Tibial nerve (tissue), 4 donors: ENCODE measurements at places on chromosomes 4 and X. TPM values are rescaled to one million over a fixed set of nuclear protein-coding genes. Genes with fewer than 3 reads are reported as not detected.

DNA sequence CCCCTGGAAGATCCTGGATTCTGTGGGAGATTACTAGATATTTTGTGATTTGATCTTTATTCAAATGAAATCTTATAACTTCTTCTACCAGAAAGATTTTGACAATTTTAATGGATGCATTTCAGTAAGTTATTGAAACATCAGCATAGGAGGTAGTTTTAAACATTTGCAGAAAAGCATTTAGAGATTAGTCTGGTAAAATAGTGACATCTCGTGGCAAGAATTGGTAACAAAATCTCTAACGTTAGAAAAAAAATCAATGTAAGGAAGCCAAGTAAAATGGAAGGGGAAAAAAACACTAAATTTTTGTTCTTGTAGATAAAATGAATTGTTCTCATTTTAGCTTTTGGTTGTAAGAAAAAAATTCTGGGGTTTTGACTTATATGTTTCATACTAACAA lies 73.3 kb downstream of the TASL start:
- H3K4me3 ChIP-seq: no peak overlapping the region
- H3K27ac ChIP-seq: no peak overlapping the region
- H3K4me1 ChIP-seq: no peaks in the 10 kb centered on the region
- H3K36me3 ChIP-seq: no peaks in the 10 kb centered on the region
- H3K27me3 ChIP-seq: peaks cover 10% of the 10 kb centered on the region
- DNase-seq: no peak

DNA sequence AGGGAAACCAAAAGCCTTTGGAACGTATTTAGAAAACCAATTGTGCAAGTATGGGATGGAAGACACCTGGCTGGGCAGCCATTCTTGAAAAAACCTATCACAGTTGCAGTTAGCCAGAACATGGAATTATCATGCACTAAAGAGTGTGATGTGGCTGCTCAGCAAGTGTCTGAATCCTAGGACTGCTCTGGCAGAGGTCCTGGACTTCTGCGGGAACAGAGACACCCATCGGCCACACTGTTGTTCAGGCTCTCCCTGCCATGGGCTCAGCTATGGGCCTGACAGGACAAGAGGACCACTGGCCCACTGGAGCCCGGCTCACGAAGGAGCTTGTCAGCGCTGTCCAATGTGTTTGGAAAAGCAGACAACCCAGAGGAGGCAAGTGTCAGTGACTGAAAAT lies 115.7 kb upstream of the GPC4 start:
- H3K27ac ChIP-seq: no peak overlapping the region
- no peaks in the 10 kb centered on the region for H3K4me1 ChIP-seq
- H3K4me3 ChIP-seq: no peak overlapping the region
- DNase-seq: no peak

DNA sequence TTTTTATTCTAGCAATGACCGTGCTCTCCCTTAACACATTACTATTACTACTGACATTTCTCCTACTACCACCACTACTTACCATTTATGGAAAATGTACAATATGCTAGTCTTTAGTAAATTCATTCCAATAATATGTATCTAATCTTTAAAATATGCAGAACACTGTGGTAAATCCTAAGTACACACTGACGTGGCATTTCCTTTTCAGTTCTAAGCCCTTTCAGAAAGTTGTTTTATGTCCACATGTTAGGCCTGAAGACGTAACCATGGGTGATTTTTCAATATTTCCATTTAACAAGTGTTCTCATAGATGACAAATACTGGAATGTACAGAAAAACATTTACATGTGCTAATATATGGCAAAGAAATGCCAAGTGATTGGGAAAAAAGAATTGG lies 268.6 kb upstream of the SLIT2 start:
- H3K4me3 ChIP-seq: no peak overlapping the region
- DNase-seq: no peak
- H3K27me3 ChIP-seq: no peaks in the 10 kb centered on the region
- H3K36me3 ChIP-seq: no peaks in the 10 kb centered on the region
- H3K27ac ChIP-seq: no peak overlapping the region

GRCh38 chr4:184506527-184507121 lies 32.3 kb upstream of the IRF2 start:
- H3K27ac ChIP-seq: no peak overlapping the region
- no peaks in the 10 kb centered on the region for H3K4me1 ChIP-seq
- no peak overlapping the region for H3K4me3 ChIP-seq
- no peaks in the 10 kb centered on the region for H3K27me3 ChIP-seq
- no peaks in the 10 kb centered on the region for H3K36me3 ChIP-seq

- peaks cover 91% of the 10 kb centered on the region for H3K36me3 ChIP-seq
- no peak overlapping the region for H3K4me3 ChIP-seq
- no peak for DNase-seq
- no peaks in the 10 kb centered on the region for H3K27me3 ChIP-seq
Observed at GRCh38 chr4:8377103-8378075, 63.1 kb downstream of the ACOX3 start.

DNA sequence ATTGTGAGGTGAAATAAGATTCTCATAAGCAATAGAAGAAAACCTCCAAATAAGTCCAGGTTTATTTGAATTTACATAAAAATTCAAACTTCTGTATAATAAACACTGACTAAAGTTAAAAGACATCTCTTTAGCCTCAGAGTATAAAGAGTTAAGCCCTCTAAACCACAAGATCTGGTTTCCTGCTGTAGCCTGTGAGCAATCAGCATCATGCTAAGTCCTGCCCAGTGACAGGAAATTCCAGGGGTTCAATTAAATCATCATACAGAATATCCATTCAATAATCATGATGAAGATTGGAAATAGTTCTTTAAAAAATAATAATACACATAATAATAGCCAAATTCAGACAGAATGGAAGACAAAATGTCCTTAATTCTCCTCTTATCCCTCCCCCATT lies 139.2 kb upstream of the DGKK start:
- peaks cover 16% of the 10 kb centered on the region for H3K27me3 ChIP-seq
- DNase-seq: no peak
- H3K36me3 ChIP-seq: no peaks in the 10 kb centered on the region
- no peak overlapping the region for H3K27ac ChIP-seq

DNA sequence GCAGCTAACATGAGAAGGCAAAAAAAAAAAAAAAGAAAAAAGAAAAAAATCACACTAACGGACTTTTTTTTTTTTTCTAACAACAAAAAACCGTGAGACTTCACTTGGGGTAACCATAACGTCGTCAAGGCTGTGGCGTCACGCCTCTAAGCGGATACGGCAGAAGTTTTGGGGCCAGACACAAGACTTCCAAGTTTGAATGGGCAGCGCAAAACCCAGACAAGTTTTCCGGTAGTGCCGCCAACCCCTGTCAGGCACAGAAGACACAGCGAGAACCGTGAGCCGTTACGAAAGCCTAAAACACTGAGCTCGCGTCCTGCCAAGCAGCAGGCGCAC lies 556 bp upstream of the SMARCA5 start:
- H3K36me3 ChIP-seq: no peaks in the 10 kb centered on the region
- H3K4me3 ChIP-seq: peak overlapping the region; percentile 93
- peaks cover 24% of the 10 kb centered on the region for H3K4me1 ChIP-seq
- no peaks in the 10 kb centered on the region for H3K27me3 ChIP-seq
- H3K27ac ChIP-seq: peak overlapping the region; percentile 98
- DNase-seq: no peak

GRCh38 chr4:168071304-168071703 lies 21.0 kb upstream of the ANXA10 start:
- H3K4me1 ChIP-seq: no peaks in the 10 kb centered on the region
- H3K27me3 ChIP-seq: no peaks in the 10 kb centered on the region
- no peak for DNase-seq
- no peak overlapping the region for H3K27ac ChIP-seq

- no peak overlapping the region for H3K4me3 ChIP-seq
- peaks cover 6% of the 10 kb centered on the region for H3K36me3 ChIP-seq
- H3K27ac ChIP-seq: no peak overlapping the region
- peaks cover 4% of the 10 kb centered on the region for H3K4me1 ChIP-seq
- no peak for DNase-seq
- no peaks in the 10 kb centered on the region for H3K27me3 ChIP-seq
Observed at GRCh38 chr4:165222651-165222994, 15.3 kb downstream of the KLHL2 start.

DNA sequence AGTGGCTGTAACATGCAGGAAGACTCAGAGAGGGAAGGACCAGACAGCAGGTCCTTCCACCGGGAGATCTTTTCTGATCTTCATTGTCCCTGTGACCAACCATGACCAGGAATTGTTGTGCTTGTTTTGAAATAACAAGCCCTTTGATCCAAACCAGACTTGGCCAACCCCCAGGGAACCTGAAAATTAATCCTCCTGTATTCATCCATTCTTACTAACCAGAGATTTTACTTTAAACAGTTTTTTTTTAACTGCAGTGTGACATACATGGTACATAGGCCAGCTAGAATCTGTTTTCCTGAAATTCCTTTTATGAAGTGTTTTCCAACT lies 4.0 kb downstream of the WFS1 start:
- no peak overlapping the region for H3K27ac ChIP-seq
- no peaks in the 10 kb centered on the region for H3K4me1 ChIP-seq
- no peak overlapping the region for H3K4me3 ChIP-seq
- H3K36me3 ChIP-seq: peaks cover 14% of the 10 kb centered on the region
- DNase-seq: no peak

DNA sequence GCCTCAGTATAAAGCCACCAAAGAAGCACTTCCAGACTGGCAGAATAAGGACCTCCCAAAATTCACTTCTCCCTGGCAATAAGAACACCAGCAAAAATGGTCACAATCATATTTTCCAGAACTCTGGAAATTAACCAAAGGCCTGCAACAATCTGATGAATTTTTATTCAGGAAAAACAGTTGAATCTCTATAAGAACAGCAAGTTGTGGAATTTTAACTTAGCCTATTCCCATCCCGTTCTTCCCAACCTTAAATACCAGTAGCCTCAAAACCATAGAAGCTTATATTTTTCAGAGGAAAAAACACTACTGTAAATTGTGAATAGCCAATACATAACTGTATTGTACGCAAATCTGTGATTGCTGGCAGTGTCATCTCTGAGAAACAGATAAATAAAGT lies 67.9 kb downstream of the COL25A1 start:
- DNase-seq: no peak
- no peaks in the 10 kb centered on the region for H3K27me3 ChIP-seq
- no peaks in the 10 kb centered on the region for H3K4me1 ChIP-seq
- no peak overlapping the region for H3K27ac ChIP-seq

DNA sequence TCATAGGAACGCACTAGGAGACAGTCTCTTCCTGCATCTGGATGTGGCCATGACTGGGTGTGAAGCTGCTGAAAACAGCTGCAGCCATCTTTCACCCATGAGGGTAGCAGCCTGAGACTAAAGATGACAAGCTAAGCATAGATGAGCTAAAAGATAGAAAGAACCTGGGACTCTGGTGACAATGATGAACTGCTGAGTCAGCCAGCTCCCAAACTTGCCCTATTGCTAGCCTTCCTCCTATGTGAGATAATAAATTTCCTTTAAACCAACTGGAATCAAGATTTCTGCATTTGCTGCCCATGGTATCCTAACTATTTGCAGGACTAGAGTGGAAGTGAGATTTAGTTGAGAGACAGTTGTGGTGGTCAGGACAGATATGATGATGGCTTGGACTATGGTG lies 21.0 kb upstream of the PI4K2B start:
- no peaks in the 10 kb centered on the region for H3K4me1 ChIP-seq
- no peak overlapping the region for H3K4me3 ChIP-seq
- no peaks in the 10 kb centered on the region for H3K36me3 ChIP-seq
- DNase-seq: no peak
- no peak overlapping the region for H3K27ac ChIP-seq
- H3K27me3 ChIP-seq: no peaks in the 10 kb centered on the region

DNA sequence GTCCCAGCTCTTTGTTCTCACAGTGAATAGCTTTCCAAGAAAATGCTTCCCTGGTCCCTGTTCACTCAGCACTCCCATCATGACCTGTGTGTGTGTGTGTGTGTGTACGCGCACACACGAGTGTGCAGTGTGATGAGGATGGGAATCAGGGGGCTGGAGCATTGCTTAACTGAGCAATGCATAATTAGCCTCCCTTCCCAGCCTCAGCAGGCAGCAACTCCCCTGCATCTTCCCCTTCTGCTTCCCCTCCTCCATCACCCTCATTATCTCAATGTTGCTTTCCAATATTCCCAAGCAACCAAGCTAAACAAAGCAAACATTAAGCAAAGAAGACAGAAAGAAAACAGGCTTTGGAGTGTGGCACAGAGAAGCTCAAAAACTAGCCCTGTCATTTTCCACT lies 137.0 kb downstream of the RBM47 start:
- H3K36me3 ChIP-seq: no peaks in the 10 kb centered on the region
- no peak overlapping the region for H3K27ac ChIP-seq
- no peak for DNase-seq
- no peaks in the 10 kb centered on the region for H3K4me1 ChIP-seq

DNA sequence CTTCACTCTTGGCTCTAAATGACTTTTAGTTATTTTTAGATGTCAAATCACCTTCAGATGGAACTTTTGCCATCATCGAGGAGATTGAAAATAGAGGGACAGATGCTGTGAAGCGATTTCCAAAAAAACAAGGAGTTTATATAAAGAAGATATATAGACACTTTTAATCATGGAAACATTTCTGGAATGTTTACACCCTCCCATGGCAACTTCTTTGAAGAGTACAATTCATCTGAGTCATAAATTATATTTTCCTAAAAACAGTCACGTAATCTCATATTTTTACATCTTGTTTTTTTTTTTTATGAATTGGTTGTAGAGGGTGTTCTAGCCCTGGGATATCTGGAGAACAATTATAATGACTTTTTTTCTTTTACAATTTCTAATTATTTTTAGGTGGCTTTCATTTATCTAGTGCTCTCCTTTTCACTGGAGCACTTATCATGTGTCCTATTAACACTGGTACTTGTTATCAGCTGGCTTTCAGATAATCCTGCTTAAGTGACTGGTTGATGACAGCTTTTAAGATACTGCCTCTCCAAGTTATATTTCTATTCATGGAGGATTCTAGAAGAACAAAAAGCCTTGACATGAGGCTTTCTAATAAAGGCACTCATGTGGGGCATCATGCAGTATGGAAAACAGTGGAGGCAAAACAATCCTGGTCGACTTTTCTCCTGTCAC lies 24.9 kb downstream of the PCDH7 start:
- H3K27ac ChIP-seq: no peak overlapping the region
- no peaks in the 10 kb centered on the region for H3K27me3 ChIP-seq
- H3K4me1 ChIP-seq: no peaks in the 10 kb centered on the region
- no peak overlapping the region for H3K4me3 ChIP-seq

- no peaks in the 10 kb centered on the region for H3K4me1 ChIP-seq
- DNase-seq: no peak
- H3K4me3 ChIP-seq: no peak overlapping the region
- H3K27me3 ChIP-seq: no peaks in the 10 kb centered on the region
- no peaks in the 10 kb centered on the region for H3K36me3 ChIP-seq
Observed at GRCh38 chrX:139905743-139906142, 27.1 kb downstream of the ATP11C start.

DNA sequence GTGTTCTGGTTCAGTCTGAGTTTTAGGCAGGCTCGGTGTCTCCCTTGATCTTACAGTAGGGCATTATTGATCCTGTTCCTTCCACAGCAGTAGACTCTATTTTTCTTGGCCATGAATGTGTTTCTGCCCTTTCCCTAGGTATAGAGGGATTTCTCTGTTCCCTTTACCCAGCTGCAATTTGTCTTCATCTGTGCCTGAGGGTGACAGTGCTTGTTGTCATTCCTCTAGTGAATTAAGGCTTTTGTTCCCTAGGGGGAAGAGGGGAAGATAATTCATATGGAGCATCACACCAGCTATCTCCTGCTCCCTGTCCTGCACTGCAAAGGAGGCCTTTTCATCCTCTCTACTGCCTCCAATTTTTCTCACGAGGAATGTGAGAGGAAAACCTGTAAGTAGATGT lies 39.7 kb upstream of the CXorf51A start:
- no peak for DNase-seq
- no peak overlapping the region for H3K27ac ChIP-seq
- H3K36me3 ChIP-seq: no peaks in the 10 kb centered on the region
- H3K4me3 ChIP-seq: no peak overlapping the region

RAB33A gene
- 2.1 TPM for total RNA-seq

ZNF732 gene
- 0.44 TPM for total RNA-seq

KCNE5 gene
- total RNA-seq: not detected

CNGA1 gene
- 4.4 TPM for total RNA-seq

NLGN3 gene
- total RNA-seq: 10.9 TPM
